ENCODE measurements at places on chromosomes 5 and 9.

DNA sequence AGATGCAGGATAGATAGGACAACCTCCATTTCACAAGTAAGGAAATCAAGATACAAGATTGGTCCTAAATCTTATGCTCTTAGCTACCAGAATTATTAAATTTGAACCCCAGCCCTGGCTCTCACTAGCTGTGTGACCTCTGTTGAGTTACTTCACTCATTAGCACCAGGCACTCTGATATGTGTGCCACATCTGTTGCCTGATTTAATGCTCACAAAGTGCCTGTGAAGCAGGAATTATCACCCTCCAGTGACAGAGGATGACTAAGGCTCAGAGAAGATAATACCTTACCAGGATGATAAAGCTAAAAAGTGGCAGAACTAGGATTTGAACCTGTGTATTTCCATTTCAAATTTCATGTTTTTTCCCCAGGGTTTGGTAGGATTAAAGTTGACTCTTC, 110.0 kb downstream of the PLPPR1 start:
- no peak for DNase-seq

DNA sequence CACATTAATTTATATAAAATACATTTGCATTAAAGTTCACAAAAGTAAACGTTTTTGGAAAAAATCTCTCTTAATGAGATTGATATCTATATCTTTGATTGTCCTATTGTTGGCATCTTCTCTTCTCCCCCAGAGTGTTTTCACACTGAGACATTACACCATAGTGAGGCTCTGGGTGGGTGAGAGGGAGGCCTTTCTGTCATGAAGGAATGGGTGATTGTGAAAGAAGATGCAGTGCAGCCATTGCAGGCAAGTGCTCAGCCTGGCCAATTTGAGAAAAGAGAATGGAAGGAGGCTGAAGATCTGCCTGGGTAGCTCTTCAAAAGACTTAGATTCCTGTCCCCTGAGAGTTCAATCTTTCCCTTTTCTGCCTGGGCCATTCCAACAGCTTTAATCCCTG, 140.8 kb downstream of the SLC12A2 start:
- no peak for DNase-seq

DNA sequence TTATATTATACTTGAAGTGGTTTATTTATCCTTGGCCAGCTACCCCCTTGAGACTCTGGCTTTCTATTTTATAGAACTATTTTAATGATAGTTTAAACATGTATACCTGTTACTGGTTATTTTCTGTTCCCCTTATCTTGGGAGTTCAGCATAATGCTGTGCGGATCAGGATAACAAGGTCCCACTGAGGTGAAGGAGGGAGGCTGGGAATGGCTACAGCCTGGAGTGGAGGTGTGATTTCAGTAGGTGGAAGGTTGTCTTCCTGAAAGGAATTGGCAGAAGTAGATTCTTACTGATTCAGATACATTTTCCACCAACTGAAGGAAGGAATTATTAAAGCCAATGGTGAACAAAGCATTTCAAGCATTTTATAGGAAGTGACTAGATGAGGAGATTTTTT, 38.9 kb downstream of the PAM start:
- no peak for DNase-seq

GRCh38 chr5:98173334-98173733, 600.1 kb upstream of the RGMB start:
- DNase-seq: no peak

GRCh38 chr5:53542926-53543325, 17.5 kb upstream of the NDUFS4 start:
- no peak for DNase-seq

- no peak for DNase-seq
Observed at GRCh38 chr5:112475747-112476365, 56.8 kb upstream of the EPB41L4A start.

- DNase-seq: no peak
Observed at GRCh38 chr9:95181226-95181818, 136.2 kb downstream of the FANCC start.

DNA sequence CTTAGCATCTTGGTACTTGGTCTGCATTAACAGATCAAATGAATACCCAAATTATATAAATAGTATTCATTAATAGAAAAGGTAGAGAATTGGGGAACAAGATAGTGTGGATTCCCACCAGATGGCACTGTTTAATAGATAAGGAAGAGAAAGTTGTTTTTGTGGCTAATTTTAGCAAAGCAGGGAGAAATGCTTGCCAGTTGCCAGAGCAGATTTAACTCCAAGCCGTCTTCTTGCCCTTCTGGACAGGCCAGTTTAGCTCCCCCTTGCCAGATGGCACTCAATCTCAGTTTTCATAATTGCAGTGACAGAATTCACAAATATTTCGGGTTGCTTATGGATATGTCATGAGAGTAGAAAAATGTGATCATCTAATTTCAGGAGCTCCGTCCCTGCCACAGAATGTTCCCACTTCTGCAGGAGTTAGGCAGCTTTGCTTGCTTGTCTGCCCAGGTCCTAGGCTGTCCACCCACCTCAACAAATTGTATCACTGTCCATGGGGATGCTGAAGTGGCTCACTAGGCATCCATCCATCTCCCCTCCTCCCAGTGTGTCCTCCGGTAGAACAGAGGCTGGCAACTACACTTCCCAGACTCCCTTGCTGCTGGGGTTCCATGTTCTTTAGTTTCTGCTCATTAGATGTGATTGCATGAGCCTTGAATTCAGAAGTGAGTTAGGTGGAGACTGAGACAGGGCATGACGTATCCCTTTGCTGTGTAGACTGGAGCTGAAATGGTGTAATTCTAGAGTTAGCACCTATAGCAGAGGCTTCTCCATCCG, 11.8 kb upstream of the HEXB start:
- DNase-seq: no peak

GRCh38 chr9:28653216-28653615, 1079.9 kb upstream of the C9orf72 start:
- no peak for DNase-seq

DNA sequence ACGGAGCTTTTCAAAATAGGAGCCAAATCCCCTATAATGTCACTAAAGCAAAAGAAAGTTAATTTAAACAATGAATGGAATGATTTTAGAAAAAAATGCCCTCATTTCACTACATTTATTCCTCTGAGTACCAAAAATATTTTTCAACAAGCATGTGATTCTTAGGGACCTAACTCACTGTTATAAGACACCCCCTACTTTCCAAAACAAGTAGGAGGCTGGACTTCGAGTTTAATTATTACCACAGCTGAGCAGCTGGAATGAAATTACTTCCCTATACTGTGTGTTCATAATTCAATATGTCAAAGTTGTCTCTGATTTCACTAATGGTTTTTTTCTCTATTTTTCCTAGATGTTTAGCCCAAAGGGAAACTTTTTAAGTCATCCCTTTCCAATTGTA, 61.6 kb downstream of the SAXO1 start:
- no peak for DNase-seq

GRCh38 chr9:79685577-79685976, 113.8 kb downstream of the TLE4 start:
- no peak for DNase-seq

DNA sequence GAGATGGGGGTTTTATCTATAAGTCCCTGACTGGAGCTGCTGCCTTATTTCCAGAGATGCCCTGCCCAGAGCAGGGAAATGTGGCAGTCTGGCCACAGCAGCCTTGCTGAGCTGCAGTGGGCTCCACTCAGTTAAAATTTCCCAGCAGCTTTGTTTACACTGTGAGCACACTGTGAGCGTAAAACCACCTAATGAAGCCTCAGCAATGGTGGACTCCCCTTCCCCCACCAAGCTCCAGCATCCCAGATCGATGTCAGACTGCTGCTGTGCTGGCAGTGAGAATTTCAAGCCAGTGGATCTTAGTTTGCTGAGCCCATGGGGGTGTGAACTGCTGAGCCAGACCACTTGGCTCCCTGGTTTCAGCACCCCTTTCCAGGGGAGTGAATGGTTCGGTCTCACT, 208.7 kb upstream of the RAI14 start:
- no peak for DNase-seq

DNA sequence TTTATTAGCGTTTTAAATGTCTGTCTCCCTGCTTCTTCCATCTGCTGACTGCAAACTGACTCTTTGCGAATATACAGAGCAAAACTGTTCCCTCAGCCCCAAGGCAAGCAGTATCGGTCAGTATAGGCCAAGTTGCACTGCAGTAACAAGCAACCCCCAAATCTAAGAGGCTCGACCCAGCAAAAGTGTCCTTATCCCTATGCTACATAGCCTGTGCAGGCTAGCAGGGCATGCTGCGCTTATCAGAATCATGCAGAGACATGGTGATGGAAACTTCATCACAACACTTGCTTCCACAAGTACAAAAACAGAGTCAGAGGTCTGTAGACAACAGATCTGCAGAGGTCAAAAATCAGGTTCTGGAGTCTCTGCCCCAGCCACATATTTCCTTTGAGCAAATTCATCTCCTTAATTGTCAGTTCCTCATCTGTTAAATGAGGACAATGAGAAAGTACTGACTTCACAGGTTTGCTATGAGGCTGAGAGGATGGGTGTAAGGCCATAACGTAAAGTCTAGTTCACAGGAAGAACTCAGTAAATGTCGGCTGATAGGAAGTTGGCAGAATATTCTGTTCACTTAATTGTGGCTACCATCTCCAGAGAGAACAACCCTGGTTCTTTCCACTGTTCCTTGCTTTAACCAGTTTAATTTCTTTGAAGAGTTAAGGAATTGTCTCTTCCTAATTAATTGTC, 9.6 kb upstream of the IL17B start:
- no peak for DNase-seq

DNA sequence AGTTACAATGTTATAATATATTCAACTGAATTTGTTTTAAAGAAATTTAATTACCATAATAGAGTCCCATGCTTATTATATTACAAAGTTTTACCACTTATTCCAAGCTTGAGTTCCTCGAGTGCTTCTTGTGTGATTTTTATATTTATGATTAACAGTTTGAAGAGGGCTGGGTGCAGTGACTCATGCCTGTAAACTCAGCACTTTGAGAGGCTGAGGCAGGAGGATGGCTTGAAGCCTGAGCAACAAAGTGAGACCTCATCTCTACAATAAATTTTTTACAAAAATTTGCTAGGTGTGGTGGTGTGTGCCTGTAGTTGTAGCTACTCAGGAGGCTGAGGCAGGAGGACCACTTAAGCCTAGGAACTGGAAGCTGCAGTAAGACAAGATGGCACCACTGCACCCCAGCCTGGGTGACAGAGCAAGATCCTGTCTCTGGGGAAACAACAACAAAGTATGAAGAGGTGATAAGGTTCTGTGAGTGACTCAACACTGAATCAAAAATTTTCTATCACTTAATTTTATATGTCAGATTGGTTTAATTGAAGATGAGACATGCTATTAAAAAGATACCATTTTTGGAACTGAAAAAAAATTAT, 9.2 kb downstream of the POC5 start:
- DNase-seq: no peak

DNA sequence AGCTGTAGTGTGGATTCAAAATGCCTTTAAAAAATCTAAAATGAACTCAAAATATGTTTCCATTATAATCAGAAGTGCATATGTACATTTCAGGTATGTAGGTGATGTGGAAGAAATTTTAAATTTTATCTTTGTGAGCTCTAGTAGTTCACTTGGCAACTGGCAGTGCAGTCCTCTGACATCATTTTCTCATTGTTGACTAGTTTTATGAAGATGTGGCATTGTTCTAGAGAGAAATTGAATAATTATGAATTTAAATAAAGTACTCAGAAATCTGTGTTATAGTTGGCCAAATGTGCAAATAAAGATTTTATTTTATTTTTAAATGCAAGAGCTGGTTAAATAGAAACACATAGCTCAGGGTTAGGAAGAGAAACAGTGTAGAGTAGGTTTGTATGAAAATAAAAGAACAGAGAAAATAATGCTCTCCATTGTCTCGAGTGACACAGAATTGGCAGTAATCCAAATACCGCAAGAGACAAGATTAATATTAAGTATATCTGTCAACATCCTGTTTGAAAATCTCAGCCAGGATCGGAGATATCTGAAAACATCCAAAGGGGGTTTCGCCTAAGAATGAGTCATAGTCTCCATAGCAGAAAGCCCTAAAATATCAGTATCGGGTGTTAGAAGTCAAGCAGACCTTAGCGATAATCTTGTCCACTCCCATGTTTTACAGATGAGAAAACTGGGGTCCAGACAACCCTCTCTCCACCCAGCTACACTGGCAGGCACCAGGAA, 189.4 kb downstream of the CCDC192 start:
- no peak for DNase-seq

GRCh38 chr9:125650271-125650737, 56.7 kb downstream of the MAPKAP1 start:
- DNase-seq: no peak

- DNase-seq: no peak
Observed at GRCh38 chr9:68678430-68678829, 26.6 kb upstream of the PIP5K1B start.

GRCh38 chr5:55850839-55851674, at the start of gene IL31RA:
Gene IL31RA, plus strand, starts transcription at chr5:55851357. Its CDS starts 214 bp downstream, at chr5:55851571.
- DNase-seq: no peak

GRCh38 chr5:157164521-157164920, 1.5 kb downstream of the GARIN3 start:
- no peak for DNase-seq
